Type B pancreatic cell (in vitro differentiated cells): ENCODE measurements at places on chromosomes 16 and 17. TPM values are rescaled to one million over a fixed set of nuclear protein-coding genes. Genes with fewer than 3 reads are reported as not detected.
A peak's percentile ranks its signal among the peaks of the same experiment; 100 is the strongest.

DNA sequence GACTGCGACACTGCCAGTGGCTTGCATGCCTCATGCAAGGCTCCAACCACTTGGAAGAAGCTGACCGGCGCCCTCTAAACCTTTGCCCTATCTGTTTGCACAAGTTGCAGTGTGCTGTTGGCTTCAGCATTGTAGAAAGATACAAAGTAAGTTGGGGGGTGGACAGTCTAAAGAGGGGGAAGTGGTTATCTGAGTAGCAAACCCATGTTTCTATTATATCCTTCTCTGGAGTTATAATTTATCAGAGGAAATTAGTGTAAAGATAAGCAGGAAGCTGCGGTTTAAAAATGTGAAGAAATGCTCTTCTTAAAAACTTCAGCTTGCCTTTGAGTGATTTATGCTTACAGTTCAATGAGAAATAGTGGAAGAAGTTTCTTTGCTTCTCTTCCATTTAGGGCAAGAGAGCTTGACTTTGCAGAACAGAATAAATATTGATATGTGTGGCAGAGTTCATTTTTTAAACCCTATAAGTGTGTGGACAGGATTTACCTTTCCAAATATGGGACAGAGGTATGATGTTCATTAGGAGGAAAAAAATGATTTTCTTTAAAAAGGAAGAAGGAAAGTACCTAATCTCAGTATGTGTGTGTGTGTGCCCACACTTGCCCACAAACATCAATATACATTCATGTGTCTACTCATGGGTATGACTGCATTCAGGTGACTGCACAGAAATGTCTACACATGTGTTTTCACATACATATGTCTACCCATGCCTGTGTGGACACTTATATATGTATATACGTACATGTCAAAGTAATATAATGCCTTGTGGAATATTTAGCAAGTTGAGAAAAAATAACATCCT, 8.1 kb downstream of the AMZ2 start:
- no peak for DNase-seq
- peaks cover 2% of the 10 kb centered on the region for H3K27me3 ChIP-seq
- H3K4me3 ChIP-seq = no peak overlapping the region

GRCh38 chr16:57993897-57994296, 6.6 kb downstream of the ZNF319 start:
- no peaks in the 10 kb centered on the region for H3K27me3 ChIP-seq
- DNase-seq = no peak
- peaks cover 3% of the 10 kb centered on the region for H3K36me3 ChIP-seq

DNA sequence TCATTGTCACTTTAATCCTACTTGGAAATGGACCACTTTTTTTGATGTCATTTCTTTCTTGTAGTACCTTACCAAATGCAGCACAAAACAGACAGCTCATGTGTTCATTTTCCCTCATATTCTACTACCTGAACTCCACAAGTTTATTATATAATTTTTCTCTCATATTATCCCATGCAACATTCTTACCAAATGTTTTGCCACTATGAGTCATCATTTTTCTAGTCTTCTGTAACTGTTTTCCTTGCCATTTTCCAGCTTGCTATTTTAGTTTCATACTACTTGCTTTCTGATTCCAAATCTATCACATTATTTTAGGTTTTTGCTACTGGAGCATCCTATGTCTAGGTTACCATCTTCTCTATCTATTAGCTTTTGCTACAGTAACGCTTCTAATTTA, 332.7 kb downstream of the ZFHX3 start:
- no peaks in the 10 kb centered on the region for H3K27me3 ChIP-seq
- H3K27ac ChIP-seq = no peak overlapping the region
- peaks cover 5% of the 10 kb centered on the region for H3K4me1 ChIP-seq
- peaks cover 39% of the 10 kb centered on the region for H3K36me3 ChIP-seq
- H3K4me3 ChIP-seq = no peak overlapping the region
- DNase-seq = no peak

DNA sequence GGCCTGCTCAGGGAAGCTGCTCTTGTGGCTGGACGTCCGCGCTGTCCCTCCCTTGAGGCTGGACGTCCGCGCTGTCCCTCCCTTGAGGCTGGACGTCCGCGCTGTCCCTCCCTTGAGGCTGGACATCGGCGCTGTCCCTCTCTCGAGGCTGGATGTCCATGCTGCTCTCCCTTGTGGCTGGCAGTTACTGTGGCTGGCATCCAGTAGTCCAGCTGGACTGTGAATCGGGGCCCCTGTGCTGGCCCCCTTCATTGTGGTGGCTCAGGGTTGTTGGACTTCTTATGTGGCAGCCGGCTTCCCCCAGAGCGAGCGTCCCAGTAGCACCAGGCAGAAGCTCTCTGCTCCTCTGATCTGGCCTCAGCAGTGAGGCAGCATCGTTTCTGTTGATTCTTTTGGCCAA, 141.5 kb downstream of the IRF8 start:
- peaks cover 5% of the 10 kb centered on the region for H3K4me1 ChIP-seq
- no peak overlapping the region for H3K27ac ChIP-seq
- no peak overlapping the region for H3K4me3 ChIP-seq
- H3K27me3 ChIP-seq = peaks cover 36% of the 10 kb centered on the region
- no peak for DNase-seq

- no peak overlapping the region for H3K4me3 ChIP-seq
- H3K4me1 ChIP-seq = peaks cover 18% of the 10 kb centered on the region
- DNase-seq = no peak
- no peaks in the 10 kb centered on the region for H3K27me3 ChIP-seq
- H3K36me3 ChIP-seq = peaks cover 13% of the 10 kb centered on the region
Observed at GRCh38 chr17:69064001-69064400, 3.3 kb upstream of the ABCA9 start.

- H3K27me3 ChIP-seq = no peaks in the 10 kb centered on the region
- H3K27ac ChIP-seq = peak overlapping the region; percentile 100
- peak overlapping the region; percentile 68 for H3K4me3 ChIP-seq
- peaks cover 9% of the 10 kb centered on the region for H3K36me3 ChIP-seq
- DNase-seq = no peak
Observed at GRCh38 chr17:82859431-82860403, 19.9 kb upstream of the ZNF750 start.

DNA sequence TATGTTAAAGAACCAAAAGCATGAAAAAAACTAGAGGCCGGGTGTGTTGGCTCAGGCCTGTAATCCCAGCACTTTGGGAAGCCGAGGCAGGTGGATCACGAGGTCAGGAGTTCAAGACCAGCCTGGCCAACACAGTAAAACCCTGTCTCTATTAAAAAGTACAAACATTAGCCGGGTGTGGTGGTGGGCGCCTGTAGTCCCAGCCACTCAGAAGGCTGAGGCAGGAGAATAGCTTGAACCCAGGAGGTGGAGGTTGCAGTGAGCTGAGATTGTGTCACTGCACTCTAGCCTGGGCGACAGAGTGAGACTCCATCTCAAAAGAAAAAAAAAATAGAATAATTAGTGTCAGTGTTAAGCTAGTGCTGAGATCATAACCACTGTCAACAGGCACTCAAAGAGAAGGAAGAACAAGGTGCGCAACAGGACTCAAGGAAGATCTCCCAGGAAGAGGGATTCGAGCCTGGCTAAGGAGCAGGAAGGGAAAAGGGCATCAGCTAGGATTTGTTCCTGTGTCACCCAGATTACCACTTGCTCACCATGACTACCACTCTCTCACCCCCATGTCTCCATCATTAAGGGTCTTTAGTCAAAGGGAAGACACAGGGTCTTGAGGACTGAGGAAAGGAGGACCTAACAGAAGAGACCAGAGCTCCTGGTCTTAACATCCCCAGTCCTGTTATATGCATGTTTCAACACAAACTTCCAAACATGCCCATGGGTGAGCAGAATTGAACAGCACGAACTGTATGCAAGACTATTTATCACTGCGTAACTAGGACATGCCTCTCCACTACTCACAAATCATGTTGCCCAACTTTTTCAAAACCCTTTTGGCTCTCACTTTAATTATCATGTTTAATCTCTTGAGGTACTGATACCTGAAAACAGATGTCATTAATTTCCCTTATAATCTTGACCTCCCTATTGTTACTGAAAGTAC, 88.3 kb upstream of the PLEKHM1 start:
- no peak overlapping the region for H3K4me3 ChIP-seq
- H3K27me3 ChIP-seq = no peaks in the 10 kb centered on the region
- DNase-seq = no peak
- H3K27ac ChIP-seq = peak overlapping the region; percentile 1
- H3K4me1 ChIP-seq = peaks cover 51% of the 10 kb centered on the region

DNA sequence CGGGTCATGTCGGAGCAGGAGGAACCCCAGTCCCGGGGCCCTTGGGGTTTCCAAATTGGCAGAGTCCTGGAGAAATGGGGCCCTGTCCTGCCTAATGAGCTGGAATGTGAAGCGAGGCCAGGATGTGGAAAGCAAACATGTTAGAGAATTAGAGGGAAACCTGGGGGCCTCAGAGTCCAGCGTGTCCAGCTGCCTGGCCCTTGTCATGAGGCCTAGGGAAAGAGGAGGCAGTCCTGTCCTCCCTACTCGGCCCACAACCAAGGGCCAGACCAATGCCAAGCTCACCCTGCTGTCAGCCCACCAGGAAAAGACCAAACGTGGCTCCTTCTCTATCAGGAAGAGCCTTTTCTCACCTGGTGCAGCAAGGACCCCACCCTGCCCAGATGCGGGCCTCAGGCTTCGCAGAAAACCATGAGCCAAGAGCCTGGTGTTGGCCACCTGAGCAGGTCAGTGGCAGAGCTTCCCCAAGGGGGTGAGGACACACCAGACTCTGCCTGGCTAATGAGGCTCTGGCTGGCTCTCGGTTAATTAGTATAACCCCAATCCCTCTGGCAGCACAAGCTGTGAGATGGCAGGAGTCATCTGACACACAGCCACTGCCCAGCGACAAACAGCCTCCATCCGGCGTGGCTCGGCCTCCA, 10.1 kb downstream of the TEKT5 start:
- no peaks in the 10 kb centered on the region for H3K4me1 ChIP-seq
- H3K27me3 ChIP-seq = no peaks in the 10 kb centered on the region
- peak; percentile 47 for DNase-seq
- no peak overlapping the region for H3K27ac ChIP-seq
- H3K36me3 ChIP-seq = no peaks in the 10 kb centered on the region

DNA sequence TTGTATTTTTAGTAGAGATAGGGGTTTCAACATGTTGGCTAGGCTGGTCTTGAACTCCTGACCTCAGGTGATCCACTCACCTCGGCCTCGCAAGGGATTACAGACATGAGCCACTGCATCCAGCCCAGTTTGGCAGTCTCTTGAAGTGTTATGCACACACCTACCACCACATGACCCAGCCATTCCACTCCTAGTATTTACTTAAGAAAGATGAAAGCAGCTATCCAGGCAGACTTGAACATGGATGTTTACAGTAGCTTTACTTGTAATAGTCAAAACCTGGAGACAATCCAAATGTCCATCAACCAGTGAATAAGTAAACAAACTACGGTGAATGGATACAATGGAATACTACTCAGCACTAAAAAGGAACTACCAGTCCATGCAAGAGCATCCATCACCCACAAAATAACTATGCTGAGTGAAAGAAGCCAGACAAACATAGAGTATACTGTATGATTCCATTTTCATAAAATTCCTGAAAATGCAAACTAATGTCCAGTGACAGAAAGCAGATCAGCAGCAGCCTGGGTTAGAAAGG, 37.8 kb upstream of the RASD1 start:
- H3K4me3 ChIP-seq = no peak overlapping the region
- no peak for DNase-seq
- H3K4me1 ChIP-seq = peaks cover 5% of the 10 kb centered on the region
- H3K27ac ChIP-seq = no peak overlapping the region

DNA sequence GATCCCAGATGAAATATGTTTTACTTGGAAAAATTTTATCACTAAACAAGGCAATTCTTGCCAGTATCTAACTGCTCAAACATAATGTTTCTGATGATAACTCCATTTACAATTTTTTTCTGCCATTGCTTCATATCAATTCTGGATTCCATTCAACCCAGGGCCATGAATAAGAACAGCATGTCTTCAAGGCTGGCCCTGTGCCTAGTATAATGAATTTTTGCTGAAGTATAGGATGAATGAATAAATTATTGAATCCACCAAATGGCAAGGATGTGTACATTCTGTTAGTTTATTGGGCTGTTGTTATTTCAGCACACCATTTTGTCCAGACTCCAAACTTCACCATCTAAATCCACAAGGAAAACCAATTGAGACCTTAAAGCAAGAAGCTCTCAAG, 414.7 kb downstream of the HS3ST3B1 start:
- no peak overlapping the region for H3K4me3 ChIP-seq
- H3K27me3 ChIP-seq = no peaks in the 10 kb centered on the region
- no peaks in the 10 kb centered on the region for H3K4me1 ChIP-seq
- H3K36me3 ChIP-seq = no peaks in the 10 kb centered on the region
- DNase-seq = no peak
- H3K27ac ChIP-seq = no peak overlapping the region

GRCh38 chr16:77328274-77328673, 106.6 kb downstream of the ADAMTS18 start:
- H3K4me3 ChIP-seq = no peak overlapping the region
- no peaks in the 10 kb centered on the region for H3K36me3 ChIP-seq
- no peak for DNase-seq
- peaks cover 21% of the 10 kb centered on the region for H3K4me1 ChIP-seq

DNA sequence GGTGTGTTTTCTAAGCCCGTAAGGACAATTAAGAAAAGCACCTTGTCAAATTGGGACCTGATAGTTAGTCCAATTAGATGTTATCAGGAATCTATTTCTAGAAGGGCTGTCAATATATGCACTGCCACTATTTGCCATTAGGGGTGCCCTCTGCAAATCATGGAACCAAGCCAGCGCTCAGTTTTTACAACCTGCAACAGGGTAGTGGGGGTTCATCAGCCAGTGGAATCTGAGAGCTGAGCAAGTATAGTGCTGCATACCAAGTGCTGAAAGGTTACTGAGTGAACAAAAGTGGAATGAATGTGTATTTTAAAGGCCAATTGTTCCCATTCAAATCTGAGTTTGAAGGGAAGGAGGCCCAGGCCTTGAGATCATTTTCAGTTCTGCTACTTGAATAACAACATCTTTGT, 10.4 kb downstream of the PRR11 start:
- H3K4me3 ChIP-seq = no peak overlapping the region
- H3K36me3 ChIP-seq = peaks cover 3% of the 10 kb centered on the region
- H3K27ac ChIP-seq = peak overlapping the region; percentile 65
- DNase-seq = peak; percentile 62
- no peaks in the 10 kb centered on the region for H3K27me3 ChIP-seq

The ALOXE3 gene
- 0.14 TPM in 1 of 2 replicates, not detected in the other for total RNA-seq

The GPR142 gene
- 4.1 and 8.8 TPM in 2 replicates for total RNA-seq

The BORCS6 gene
- 4.8 and 6.9 TPM in 2 replicates for total RNA-seq

The SPATA32 gene
- not detected in 2 replicates for total RNA-seq

The TM4SF5 gene
- total RNA-seq = 5.3 and 9.6 TPM in 2 replicates

The DHX58 gene
- total RNA-seq = 0.72 and 1.3 TPM in 2 replicates

The TBC1D3I gene
- total RNA-seq = 0.24 TPM in 2 replicates

The ALOX15B gene
- not detected in 2 replicates for total RNA-seq

The ABCC6 gene
- total RNA-seq = 5.9 and 10.4 TPM in 2 replicates

The DNAAF8 gene
- total RNA-seq = 0.74 and 2.6 TPM in 2 replicates
